ENCODE measurements at places on chromosomes 3 and 15.

GRCh38 chr3:171206283-171206682 lies 179.8 kb upstream of the SLC2A2 start:
- no peak for DNase-seq

DNA sequence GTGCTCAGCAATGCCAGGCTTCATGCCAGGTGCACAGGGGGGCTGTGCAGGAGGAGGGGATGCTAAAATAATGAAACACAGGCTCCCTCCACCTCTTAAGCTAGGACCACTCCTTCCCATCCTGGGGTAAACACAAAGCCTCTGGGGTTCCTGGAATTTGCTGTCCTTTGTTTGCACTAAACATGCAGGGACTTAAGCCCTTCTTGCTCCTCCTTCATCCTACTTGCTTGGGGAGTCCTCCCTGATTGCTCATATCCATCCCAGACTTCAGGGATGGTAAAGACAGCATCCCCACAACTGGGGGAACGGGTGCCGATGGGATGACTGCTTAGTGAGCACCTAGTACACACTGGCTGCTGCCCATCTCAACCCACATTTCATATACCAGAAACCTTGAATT lies 5.1 kb downstream of the LINGO1 start:
- no peak for DNase-seq

DNA sequence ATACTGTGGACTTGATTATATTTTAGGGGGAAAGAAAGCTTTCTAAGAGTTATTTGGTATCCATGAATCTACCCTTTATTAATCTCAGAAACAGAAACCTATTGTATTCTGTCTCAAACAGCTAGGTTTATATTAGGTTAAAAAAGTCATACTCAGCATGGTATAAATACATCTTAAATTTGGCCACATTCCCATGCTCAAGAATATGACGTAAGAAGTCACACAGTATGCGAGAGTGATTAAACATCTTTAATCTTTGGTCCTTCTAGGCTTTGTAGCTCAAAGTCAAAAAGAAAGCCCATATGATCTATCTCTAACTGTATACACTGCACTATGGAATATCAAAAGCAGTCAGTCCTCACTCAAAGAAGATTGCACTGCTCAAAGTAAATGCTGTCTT lies 131.4 kb downstream of the EPHA3 start:
- DNase-seq: no peak

- peak; percentile 30 for DNase-seq
Observed at GRCh38 chr3:73502609-73503583, 121.8 kb downstream of the PDZRN3 start.

DNA sequence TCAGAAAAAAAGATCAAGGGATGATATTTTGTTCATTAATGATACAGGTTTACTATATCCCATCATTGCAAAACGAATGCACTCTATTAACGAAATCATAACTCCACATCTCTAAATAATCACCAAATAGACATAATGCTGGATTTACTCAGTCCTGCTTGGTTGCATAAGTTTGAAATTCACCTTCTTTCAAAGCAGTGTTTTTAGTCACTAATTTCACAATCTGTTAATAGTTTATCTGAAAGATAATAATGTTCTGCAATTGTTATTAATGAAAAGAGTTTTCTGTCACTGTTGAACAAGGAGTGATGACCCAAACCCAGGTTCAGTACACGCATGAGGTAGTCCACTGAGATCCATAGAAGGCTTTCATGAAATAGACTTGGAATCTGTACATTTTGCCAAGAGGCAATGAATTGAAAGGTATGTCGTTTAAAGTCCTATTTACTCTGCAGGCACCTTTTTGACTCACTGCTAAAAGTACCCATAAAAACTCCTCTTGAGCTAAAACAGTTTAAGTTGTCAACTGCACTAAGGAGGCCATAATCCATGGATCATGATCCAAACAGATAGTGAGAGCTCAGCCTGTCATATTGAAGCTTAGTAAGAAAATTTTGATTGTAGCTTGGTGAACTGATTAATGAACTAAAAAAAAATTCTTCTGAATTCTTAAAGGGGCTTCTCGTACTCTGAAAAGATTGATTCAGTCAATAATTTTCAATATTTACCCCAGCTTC lies 75.6 kb upstream of the MBNL1 start:
- no peak for DNase-seq

- DNase-seq: no peak
Observed at GRCh38 chr3:69716119-69716518, 23.1 kb upstream of the MITF start.

DNA sequence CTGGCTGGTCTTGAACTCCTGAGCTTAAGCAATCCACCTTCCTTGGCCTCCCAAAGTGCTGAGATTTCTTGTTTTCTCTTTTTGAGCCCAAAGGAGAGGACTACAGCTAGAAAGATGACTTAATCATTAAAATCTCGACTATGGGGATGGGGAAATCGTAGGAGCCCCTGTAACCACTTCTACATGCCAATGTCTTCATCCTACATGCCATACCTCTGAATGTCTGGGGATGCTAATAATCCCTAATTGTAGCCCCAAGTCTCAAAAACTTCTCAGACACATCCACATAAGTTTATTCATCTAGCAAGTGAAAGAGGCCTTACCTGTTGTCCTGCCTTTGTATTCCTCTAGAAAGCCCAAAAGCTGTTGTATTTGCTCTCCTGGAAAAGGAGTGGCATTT lies 3.7 kb upstream of the RHOV start:
- no peak for DNase-seq

DNA sequence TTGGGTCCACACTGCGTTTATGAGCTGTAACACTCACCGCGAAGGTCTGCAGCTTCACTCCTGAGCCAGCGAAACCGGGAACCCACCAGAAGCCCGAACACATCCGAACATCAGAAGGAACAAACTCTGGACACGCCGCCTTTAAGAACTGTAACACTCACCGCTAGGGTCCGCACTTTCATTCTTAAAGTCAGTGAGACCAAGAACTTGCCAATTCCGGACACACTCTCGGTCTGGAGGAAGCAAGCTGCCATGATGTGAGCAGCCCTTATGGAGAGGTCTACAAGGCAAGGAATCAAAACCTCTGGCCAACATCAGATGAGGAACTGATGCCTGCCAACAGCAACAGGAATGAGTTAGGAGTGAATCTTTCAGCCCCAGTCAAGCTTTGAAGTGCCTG lies 62.9 kb downstream of the SLC28A2 start:
- no peak for DNase-seq

GRCh38 chr15:36175741-36176291 lies 403.6 kb upstream of the CDIN1 start:
- DNase-seq: no peak

DNA sequence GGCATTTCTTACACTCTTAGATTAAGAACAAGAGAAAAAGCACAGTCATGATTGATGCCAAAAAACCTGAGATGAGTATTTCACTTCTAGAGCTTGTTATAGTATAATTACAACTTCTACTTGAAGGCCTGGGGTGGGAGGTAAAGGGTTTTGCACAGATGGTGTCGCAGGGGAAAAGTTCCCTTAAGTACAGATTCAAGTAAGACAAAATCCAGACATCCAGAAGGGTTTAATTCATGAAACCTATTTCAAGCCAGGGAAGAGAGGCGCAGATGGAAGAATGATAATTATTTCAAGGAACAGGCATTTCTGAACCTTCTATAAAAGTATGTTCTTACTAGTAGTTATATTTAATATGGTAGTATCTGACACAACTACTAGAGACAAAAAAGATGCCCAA lies 70.6 kb downstream of the TM4SF4 start:
- no peak for DNase-seq

GRCh38 chr3:52322466-52322865 lies 6.3 kb downstream of the DNAH1 start:
- DNase-seq: no peak

- peak; percentile 96 for DNase-seq
Observed at GRCh38 chr3:128726023-128727016, at the start of gene RAB7A. Gene RAB7A, plus strand, starts transcription at chr3:128726183. Its CDS starts 69,185 bp downstream, at chr3:128795368.

- no peak for DNase-seq
Observed at GRCh38 chr3:66655671-66656070, 154.8 kb upstream of the LRIG1 start.

DNA sequence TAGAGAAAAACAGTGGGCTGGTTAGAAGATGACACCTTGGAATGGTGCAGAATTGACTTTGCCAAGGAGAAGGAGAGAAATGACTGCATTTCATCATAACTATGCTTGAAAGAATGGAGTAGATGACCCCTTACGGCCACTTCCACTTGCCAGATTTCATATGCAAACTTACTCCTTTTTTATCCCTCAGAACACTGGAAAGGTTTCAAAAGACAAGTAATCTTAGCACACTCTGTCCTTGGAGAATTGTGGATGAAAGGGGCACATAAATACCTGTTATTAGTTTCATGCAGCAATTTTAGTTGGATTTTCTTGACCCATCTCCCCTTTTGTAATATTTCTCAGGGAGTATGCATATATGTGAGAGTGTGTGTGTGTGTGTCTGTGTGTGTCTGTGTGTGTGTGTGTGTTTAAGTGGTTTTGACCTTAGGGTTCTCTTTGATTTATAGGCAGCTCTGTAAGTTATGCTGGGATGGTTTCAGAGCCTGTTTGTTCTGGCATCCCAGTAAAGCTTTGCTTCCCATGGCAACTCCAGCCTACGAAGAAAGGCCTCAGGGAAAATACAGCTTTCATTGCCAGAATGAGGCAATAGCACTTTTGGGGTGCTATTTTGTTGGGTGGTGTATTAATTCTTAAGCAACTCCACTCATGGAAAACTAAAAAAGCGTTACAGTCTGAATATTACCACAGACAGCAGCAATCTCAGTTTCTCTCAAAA lies 122.2 kb upstream of the TP63 start:
- DNase-seq: no peak

GRCh38 chr3:129441215-129441614 lies 1.2 kb downstream of the IFT122 start:
- DNase-seq: no peak

GRCh38 chr3:171356251-171356650 lies 104.0 kb downstream of the TNIK start:
- no peak for DNase-seq

GRCh38 chr3:182405759-182406158 lies 387.5 kb upstream of the ATP11B start:
- DNase-seq: no peak

GRCh38 chr15:87722941-87723691 lies 533.4 kb downstream of the NTRK3 start:
- DNase-seq: no peak

GRCh38 chr3:25820366-25820765 lies 30.5 kb downstream of the OXSM start:
- no peak for DNase-seq

DNA sequence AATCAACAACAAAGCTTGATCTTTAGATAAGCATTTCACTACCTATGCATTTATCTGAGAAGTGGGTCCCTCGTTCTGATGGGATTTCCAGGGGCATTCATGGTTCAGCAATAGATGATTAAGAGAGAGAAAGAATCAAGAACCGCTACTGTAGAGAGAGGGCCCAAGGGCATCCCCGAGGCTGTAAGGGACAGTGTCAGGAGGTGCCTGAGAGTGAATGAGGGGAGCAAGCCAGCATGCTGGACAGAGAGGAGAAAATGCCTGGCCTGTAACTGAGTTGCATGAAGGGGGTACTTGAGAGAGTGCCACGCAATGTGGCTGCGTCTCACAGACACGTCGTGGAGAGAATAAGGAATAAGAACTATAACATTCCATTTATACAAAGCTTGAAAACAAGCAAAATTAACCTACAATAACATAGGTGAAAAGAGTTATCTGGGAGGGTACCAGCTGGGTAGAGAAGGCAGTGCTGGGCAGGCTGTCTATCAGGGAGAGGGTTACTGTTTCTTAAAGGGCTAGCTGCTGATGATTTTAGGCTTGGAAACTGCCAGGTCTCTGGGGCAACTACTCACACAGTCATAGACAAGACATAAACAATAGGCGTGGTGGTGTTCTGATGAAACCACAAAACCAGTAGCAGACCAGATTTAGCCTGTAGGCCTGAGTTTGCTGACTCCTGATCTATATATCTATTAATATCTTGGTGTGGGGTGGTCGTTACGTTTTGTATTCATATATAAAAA lies 374.6 kb upstream of the CFAP20DC start:
- DNase-seq: no peak

GRCh38 chr15:25688166-25688565 lies 175.0 kb downstream of the ATP10A start:
- no peak for DNase-seq

DNA sequence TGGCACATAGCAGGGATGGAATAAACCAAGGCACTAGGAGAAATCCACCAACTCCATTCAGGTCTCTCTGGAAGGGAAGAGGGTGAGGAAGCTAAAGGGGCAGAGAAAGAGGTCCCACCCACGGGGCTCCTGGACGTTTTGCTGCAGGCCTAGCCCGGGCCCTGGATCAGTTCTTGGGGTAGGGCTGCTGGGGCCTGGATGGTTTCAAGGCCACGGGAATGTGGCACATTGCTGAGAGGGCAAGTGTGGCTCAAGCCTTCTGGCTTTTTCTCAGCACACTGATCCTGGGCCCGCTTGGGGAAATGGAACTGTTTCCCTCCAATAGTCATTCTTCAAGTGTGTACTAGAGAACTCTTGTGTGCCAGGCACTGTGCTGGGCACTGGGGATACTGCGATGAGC lies 24.0 kb downstream of the EPHB3 start:
- no peak for DNase-seq

DNA sequence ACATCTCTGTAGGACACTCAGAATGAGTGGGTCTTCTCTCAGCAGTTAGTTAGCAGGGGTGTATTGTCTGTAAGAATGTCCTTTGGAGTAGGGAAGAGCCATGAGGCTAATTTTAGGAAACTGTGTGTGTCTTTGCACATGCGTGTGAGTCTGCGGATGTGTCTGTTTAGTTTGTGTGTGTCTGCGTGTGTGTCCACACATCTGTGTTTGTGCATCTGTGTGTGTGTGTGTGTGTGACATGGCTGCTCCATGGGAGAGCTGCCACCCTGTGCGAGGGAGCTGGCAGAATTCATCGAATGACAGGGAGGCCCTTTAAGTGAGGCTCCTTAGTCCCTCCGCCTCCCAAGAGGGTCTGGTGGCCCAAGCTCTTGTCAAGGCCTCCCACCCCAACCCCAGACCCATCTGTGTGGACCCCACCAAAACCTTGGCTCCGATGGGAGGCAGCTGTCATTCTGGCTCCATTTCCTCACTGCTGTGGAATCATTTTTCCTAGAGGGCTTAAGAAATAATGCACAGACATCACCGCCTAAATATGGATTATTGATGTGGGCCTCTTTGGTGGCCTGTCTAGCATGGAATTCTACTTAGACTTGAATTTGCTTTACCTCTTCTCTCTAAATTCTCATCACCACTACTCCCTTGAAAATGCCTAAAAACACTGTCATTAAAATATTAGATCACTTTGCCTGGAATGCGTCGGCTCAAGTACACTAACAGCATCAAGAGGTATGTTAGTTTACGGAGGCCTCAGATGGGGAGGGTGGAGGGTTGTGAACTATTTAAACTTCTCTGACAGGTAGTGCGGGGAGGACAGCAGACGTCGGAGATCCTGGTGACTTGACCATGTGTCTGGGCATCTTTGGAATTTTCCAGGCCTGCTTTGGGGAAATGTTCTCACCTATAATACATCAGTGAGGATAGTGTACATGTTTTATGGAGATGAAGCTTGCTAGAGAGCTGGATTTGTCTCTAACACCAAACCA lies 9.4 kb downstream of the ESYT3 start:
- no peak for DNase-seq

GRCh38 chr3:98917608-98918007 lies 16.1 kb upstream of the DCBLD2 start:
- DNase-seq: no peak
